Heart left ventricle (tissue), 16 donors: ENCODE measurements at places on chromosomes 11 and 22. TPM values are rescaled to one million over a fixed set of nuclear protein-coding genes. Genes with fewer than 3 reads are reported as not detected.

GRCh38 chr11:45590743-45591142, 74.7 kb downstream of the CHST1 start:
- H3K4me1 ChIP-seq: no peaks in the 10 kb centered on the region
- H3K27me3 ChIP-seq: no peaks in the 10 kb centered on the region
- no peak overlapping the region for H3K27ac ChIP-seq
- H3K36me3 ChIP-seq: no peaks in the 10 kb centered on the region
- no peak for DNase-seq
- H3K4me3 ChIP-seq: no peak overlapping the region

DNA sequence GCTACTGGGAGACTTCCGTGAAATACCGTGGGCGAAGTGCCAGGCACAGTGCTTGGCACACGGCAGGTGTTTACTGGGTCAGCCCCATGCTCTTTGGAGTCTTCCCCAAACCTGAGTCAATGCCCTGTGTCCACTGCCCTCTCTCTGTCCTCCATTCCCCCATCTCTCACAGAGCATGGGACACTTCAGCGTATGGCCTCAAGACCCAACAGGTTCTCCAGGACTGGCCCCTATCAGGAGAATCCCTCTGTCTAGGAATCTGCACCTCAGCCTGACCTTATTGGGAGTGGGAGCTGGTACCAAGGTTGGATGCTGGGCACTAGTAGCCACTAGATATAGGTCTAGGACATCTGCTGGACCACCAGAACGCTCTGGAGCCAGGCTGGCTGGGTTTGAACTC, 67.2 kb upstream of the LMO1 start:
- H3K27me3 ChIP-seq: no peaks in the 10 kb centered on the region
- peaks cover 6% of the 10 kb centered on the region for H3K4me1 ChIP-seq
- no peaks in the 10 kb centered on the region for H3K36me3 ChIP-seq
- no peak overlapping the region for H3K27ac ChIP-seq
- H3K4me3 ChIP-seq: no peak overlapping the region
- DNase-seq: no peak

- DNase-seq: no peak
- H3K4me3 ChIP-seq: no peak overlapping the region
- no peaks in the 10 kb centered on the region for H3K27me3 ChIP-seq
- no peaks in the 10 kb centered on the region for H3K4me1 ChIP-seq
- H3K36me3 ChIP-seq: no peaks in the 10 kb centered on the region
Observed at GRCh38 chr11:28099715-28100114, 8.2 kb downstream of the KIF18A start.

DNA sequence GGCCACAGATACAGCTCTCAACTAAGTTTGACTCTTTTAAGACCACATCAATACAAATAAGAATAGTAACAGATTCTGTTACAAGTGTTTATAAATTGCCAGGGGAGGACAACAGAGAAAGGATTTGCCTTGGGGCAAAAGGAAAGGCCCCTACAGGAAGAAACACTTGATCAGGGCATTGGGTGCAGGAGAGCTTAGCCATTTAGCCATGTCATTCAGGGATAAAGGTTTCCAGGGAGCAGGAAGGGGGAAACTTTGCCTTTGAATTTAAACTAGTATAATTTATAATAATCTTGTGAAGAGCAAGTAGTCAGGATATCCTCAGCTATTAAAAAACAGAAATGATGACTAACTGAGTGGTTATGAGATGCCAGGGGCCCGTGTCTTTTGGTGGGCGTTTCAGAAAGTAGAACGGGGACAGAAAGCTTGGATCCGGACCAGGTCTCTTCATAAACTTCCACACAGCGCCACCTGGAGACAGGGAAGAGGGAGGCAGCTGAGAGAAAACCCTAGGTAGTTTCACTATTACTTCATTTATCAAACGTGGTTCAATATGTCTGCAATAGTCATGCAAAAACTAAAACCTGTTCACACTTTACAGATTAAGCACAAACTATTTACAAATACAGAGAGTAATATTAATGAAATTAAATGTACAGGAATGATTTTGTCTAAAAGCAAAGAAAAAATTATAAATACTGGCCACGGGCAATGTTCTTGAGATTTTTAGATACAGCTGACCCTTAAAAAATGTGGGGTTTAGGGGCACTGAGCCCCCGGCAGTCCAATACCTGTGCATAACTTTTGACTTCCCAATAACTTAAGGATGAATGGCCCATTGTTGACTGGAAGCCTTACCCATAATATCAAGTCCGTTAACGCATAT, 11.0 kb upstream of the SLC5A4 start:
- no peaks in the 10 kb centered on the region for H3K36me3 ChIP-seq
- no peaks in the 10 kb centered on the region for H3K27me3 ChIP-seq
- no peak overlapping the region for H3K4me3 ChIP-seq

Gene POU2AF3
- 0.57 TPM for polyA plus RNA-seq
